Endothelial cell of umbilical vein (primary cell): ENCODE measurements at places on chromosomes 7 and 10. TPM values are rescaled to one million over a fixed set of nuclear protein-coding genes. Genes with fewer than 3 reads are reported as not detected.

- H3K4me1 ChIP-seq = peaks cover 12% of the 10 kb centered on the region
- DNase-seq = no peak
- no peaks in the 10 kb centered on the region for H3K27me3 ChIP-seq
Measured at GRCh38 chr10:31953480-31953879, 24.8 kb upstream of the ARHGAP12 start.

DNA sequence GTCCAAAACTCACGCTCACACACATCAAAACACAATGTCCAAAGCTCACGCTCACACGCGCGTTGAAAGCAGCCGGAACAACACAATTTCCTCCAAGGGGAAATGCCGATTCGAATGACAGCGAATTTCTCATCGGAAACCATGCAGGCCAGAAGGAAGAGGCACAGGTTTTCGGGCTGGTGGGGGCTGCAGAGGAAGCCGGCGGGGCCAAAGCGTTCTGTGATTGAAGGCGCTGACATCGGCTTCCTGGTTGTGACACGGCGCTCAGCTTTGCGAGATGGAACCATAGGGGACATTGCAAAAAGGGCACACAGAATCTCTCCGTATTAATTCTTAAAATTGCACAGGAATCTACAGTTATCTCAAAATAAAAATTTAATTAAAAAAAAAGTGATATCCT, 61.3 kb downstream of the FOXL3 start:
- peak; percentile 44 for DNase-seq
- H3K4me3 ChIP-seq = no peak overlapping the region
- no peaks in the 10 kb centered on the region for H3K27me3 ChIP-seq
- no peaks in the 10 kb centered on the region for H3K36me3 ChIP-seq

GRCh38 chr7:105021352-105021751, 7.3 kb downstream of the KMT2E start:
- no peak for DNase-seq
- H3K27me3 ChIP-seq = no peaks in the 10 kb centered on the region
- H3K4me1 ChIP-seq = peaks cover 25% of the 10 kb centered on the region
- no peak overlapping the region for H3K4me3 ChIP-seq
- no peaks in the 10 kb centered on the region for H3K36me3 ChIP-seq

- H3K4me3 ChIP-seq = no peak overlapping the region
- H3K4me1 ChIP-seq = no peaks in the 10 kb centered on the region
- DNase-seq = no peak
- H3K36me3 ChIP-seq = no peaks in the 10 kb centered on the region
- no peak overlapping the region for H3K27ac ChIP-seq
Measured at GRCh38 chr7:84941291-84941690, 245.6 kb downstream of the SEMA3D start.

GRCh38 chr10:93485690-93486089, 3.6 kb upstream of the MYOF start:
- H3K27ac ChIP-seq = no peak overlapping the region
- no peaks in the 10 kb centered on the region for H3K27me3 ChIP-seq
- no peak for DNase-seq
- no peaks in the 10 kb centered on the region for H3K36me3 ChIP-seq

GRCh38 chr10:23442936-23443335, 4.1 kb downstream of the OTUD1 start:
- peaks cover 2% of the 10 kb centered on the region for H3K36me3 ChIP-seq
- no peak for DNase-seq
- H3K4me1 ChIP-seq = peaks cover 9% of the 10 kb centered on the region
- H3K4me3 ChIP-seq = no peak overlapping the region

DNA sequence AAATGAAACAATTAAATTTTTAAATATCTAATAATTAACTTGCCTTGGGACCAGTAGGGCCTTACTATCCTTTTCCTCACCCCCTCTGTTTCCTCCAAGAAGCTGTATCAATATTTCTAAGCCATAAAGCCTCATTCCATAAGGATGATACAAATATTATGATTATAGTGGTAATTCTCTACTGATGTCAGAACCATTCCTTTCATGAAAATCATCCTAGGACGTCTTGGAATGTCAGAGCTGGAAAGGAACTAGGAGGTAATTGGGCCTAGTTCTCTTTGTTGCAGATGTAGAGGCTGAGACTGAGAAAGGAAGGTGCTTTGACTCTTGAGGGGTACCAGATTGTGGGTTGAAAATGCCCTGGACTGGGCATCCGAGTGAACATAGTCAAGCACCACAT, 766.7 kb upstream of the GHITM start:
- no peaks in the 10 kb centered on the region for H3K4me1 ChIP-seq
- H3K27ac ChIP-seq = no peak overlapping the region
- no peaks in the 10 kb centered on the region for H3K27me3 ChIP-seq
- H3K4me3 ChIP-seq = no peak overlapping the region
- no peak for DNase-seq

GRCh38 chr7:158759749-158760444, 55.3 kb upstream of the NCAPG2 start:
- H3K27ac ChIP-seq = no peak overlapping the region
- peaks cover 5% of the 10 kb centered on the region for H3K4me1 ChIP-seq
- H3K27me3 ChIP-seq = no peaks in the 10 kb centered on the region

DNA sequence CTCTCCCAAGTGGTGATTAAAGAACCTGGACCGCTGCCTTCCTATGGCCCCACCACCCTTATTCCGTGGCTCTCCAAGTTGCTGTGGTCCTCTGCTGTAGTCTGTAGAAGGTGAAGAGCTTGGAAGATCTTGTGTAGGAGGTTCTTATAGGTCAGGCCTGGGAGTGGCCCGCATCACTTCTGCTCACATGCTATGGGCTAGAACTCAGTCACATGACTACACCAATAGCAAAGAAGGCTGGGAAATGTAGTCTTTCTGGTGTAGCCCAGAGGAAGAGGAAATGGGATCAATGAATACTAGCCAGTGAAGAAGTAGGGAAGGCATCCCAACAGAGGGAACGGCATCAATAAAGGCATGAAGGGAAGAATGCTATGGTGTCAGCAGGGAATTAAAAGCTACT, 41.3 kb upstream of the AOAH start:
- H3K27me3 ChIP-seq = no peaks in the 10 kb centered on the region
- H3K4me3 ChIP-seq = no peak overlapping the region
- no peak for DNase-seq
- no peak overlapping the region for H3K27ac ChIP-seq

- no peak overlapping the region for H3K27ac ChIP-seq
- H3K4me3 ChIP-seq = no peak overlapping the region
- no peaks in the 10 kb centered on the region for H3K36me3 ChIP-seq
- no peaks in the 10 kb centered on the region for H3K27me3 ChIP-seq
- no peak for DNase-seq
Measured at GRCh38 chr7:105365541-105366534, 22.9 kb downstream of the SRPK2 start.

DNA sequence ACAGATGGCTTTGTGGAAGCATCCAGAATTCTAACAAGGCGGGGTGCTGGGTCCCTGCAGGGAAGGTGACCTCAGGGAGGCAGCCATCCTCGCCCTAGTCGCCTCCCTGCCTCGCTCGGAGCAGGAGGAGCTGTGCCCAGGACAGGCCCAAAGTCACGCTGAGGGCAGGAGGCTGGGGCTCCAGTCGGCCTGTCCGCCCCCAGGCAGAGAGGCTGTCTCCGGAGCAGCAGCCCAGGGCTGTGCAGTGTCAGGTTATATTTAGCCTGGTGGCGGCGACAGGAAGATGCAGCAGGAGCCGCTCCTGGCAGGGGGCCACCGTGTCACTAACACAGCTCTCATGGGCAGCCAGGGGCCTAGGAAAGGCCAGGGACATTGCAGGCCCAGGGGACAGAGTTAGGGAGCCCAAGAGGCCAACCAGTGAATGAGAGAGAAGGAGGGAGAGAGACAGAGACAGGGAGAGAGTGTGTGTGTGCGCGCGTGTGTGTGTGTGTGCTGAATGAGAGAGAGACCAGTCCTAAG, 13.5 kb downstream of the KCNH2 start:
- no peaks in the 10 kb centered on the region for H3K4me1 ChIP-seq
- H3K36me3 ChIP-seq = no peaks in the 10 kb centered on the region
- no peak overlapping the region for H3K27ac ChIP-seq
- no peak overlapping the region for H3K4me3 ChIP-seq
- H3K27me3 ChIP-seq = peaks cover 17% of the 10 kb centered on the region
- DNase-seq = no peak

- no peak overlapping the region for H3K4me3 ChIP-seq
- H3K36me3 ChIP-seq = no peaks in the 10 kb centered on the region
- H3K27ac ChIP-seq = no peak overlapping the region
- peaks cover 12% of the 10 kb centered on the region for H3K4me1 ChIP-seq
- H3K27me3 ChIP-seq = peaks cover 100% of the 10 kb centered on the region
Measured at GRCh38 chr7:35258125-35258867, 4.4 kb upstream of the TBX20 start.

DNA sequence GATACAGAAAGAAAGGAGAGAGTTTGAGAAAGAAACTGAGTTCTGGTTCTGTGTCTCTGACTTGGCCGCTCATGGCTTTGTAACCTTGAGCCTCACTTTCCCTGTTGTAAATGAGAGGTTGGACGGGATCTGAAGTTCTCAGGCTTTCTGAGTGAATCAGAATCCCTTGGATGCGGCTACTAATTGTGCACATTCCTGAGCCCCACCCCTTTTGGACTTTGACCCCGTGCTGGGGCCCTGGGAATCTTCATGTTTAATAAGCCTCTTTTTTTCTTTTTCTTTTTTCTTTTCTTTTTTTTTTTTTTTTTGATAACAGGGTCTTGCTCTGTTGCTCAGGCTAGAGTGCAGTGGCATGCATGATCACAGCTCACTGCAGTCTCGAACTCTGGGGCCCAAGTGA, 26.9 kb downstream of the SLC25A28 start:
- no peak overlapping the region for H3K27ac ChIP-seq
- no peak for DNase-seq
- H3K4me3 ChIP-seq = no peak overlapping the region
- peaks cover 2% of the 10 kb centered on the region for H3K27me3 ChIP-seq
- H3K4me1 ChIP-seq = no peaks in the 10 kb centered on the region

- peaks cover 5% of the 10 kb centered on the region for H3K4me1 ChIP-seq
- no peak overlapping the region for H3K27ac ChIP-seq
- H3K4me3 ChIP-seq = no peak overlapping the region
- H3K36me3 ChIP-seq = no peaks in the 10 kb centered on the region
- H3K27me3 ChIP-seq = peaks cover 7% of the 10 kb centered on the region
Measured at GRCh38 chr10:29882766-29883165, 176.6 kb downstream of the JCAD start.

DNA sequence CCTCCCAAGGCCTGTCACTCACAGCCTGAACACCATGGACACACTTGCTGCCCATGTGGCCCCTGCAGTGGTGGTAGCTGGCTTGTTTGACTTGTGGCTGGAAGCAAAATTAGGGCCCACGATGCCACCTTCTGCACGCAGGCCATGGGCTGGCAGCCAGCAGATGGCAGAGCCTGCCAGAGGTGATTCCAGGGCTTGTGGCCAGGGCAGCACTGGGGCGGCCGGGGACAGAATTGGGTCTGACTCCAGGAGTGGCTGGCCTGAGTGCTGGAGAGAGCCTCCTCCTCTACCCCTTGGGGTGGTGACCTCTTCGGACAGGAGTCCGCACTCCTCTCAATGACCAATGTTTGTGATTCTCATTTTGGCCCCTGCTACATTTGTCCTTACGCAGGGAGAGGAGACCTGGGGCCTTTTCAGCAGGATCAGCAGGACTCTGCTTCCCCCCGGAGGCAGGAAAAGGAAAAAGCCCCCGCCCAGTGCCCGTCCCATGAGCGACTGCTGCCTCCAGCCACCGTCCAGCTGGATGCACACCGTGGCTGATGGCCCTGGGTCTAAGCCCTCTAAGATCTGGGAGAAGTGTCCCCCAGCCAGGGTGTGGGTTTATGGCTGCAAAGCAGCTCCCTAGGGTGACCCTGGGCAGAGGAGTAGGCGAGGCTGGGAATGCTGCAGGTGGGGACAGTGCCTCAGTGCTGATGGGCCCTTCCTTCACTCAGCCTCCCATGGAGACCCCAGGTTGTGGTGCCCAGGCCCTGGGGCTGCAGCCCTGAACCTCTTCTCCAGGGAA, 26.5 kb downstream of the DNAJB12 start:
- H3K27me3 ChIP-seq = no peaks in the 10 kb centered on the region
- peaks cover 36% of the 10 kb centered on the region for H3K4me1 ChIP-seq
- peak overlapping the region; percentile 25 for H3K27ac ChIP-seq

- no peaks in the 10 kb centered on the region for H3K27me3 ChIP-seq
- H3K4me1 ChIP-seq = peaks cover 17% of the 10 kb centered on the region
- DNase-seq = no peak
- H3K36me3 ChIP-seq = no peaks in the 10 kb centered on the region
- no peak overlapping the region for H3K27ac ChIP-seq
Measured at GRCh38 chr7:17844514-17845196, 95.6 kb downstream of the SNX13 start.

- DNase-seq = no peak
- no peaks in the 10 kb centered on the region for H3K27me3 ChIP-seq
- no peaks in the 10 kb centered on the region for H3K36me3 ChIP-seq
- H3K4me1 ChIP-seq = no peaks in the 10 kb centered on the region
- no peak overlapping the region for H3K27ac ChIP-seq
- H3K4me3 ChIP-seq = no peak overlapping the region
Measured at GRCh38 chr7:2180081-2180480, 52.7 kb downstream of the MAD1L1 start.

GRCh38 chr10:48523212-48523819, 81.6 kb downstream of the ARHGAP22 start:
- H3K27me3 ChIP-seq = no peaks in the 10 kb centered on the region
- peak overlapping the region; percentile 54 for H3K4me3 ChIP-seq
- no peak overlapping the region for H3K27ac ChIP-seq
- H3K4me1 ChIP-seq = peaks cover 33% of the 10 kb centered on the region
- no peaks in the 10 kb centered on the region for H3K36me3 ChIP-seq

DNA sequence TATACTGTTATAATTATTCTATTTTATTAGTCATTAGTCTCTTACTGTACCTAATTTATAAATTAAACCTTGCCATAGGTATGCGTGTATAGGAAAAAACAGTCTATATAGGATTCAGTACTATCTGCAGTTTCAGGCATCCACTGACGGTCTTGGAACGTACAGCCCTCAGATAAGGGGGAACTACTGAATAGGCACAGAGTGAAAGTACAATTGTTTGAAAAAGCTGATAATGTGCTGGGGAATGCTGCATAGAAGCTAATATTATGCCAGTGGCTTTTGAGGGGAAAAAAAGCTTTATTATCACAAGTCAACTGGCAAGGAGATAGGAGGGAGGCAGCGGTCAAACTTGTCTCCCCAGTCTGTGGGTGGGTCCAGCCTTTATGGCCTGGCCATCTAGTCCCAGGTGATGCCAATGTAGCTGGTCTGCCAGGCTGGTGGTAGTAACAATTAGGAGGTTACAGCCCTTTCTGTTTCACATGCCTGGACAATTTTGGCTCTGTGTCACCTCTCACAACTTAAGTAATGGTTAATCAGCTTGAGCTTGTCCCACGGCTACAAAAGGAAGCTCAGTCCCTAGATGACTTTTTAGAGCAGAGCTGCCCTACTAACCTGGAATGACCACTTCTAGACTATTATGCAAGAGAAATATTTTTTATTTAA, 8.3 kb upstream of the FMC1 start:
- H3K27ac ChIP-seq = no peak overlapping the region
- no peak overlapping the region for H3K4me3 ChIP-seq
- no peaks in the 10 kb centered on the region for H3K36me3 ChIP-seq

GRCh38 chr7:2510909-2511768, 8.4 kb upstream of the LFNG start:
- peak; percentile 50 for DNase-seq
- H3K4me1 ChIP-seq = peaks cover 20% of the 10 kb centered on the region
- no peaks in the 10 kb centered on the region for H3K36me3 ChIP-seq
- H3K27ac ChIP-seq = peak overlapping the region; percentile 50
- H3K4me3 ChIP-seq = no peak overlapping the region

CARD11 gene
- total RNA-seq = 32.0 and 41.8 TPM in 2 replicates

TSPAN13 gene
- 33.0 and 42.2 TPM in 2 replicates for total RNA-seq

SEMA3E gene
- not detected in 2 replicates for total RNA-seq

ZNF655 gene
- total RNA-seq = 15.7 and 16.9 TPM in 2 replicates

TDRD1 gene
- not detected in 2 replicates for total RNA-seq

GPR85 gene
- total RNA-seq = 0.48 and 0.64 TPM in 2 replicates

KLF6 gene
- total RNA-seq = 307 and 330 TPM in 2 replicates

UBE3C gene
- total RNA-seq = 75.9 and 77.3 TPM in 2 replicates

YAE1 gene
- total RNA-seq = 20.6 and 20.7 TPM in 2 replicates
